ENCODE measurements at places on chromosomes 16 and 17. TPM values are rescaled to one million over a fixed set of nuclear protein-coding genes. Genes with fewer than 3 reads are reported as not detected.

HAP1 gene
- 0.07 TPM for total RNA-seq

KRT40 gene
- total RNA-seq, result not detected

HES7 gene
- total RNA-seq, result not detected

PRR15L gene
- total RNA-seq, result not detected

AANAT gene
- not detected for total RNA-seq

PIRT gene
- not detected for total RNA-seq

SMPD3 gene
- 0.10 TPM for total RNA-seq

C1QL1 gene
- 1.00 TPM for total RNA-seq

CCDC78 gene
- 0.58 TPM for total RNA-seq

ADGRG3 gene
- total RNA-seq, result 0.54 TPM

DNAI2 gene
- total RNA-seq, result not detected

DPEP3 gene
- total RNA-seq, result not detected

SCGB1C2 gene
- not detected for total RNA-seq

ITGA2B gene
- 1.1 TPM for total RNA-seq

RSL1D1 gene
- total RNA-seq, result 93.3 TPM

SOST gene
- not detected for total RNA-seq

DNA sequence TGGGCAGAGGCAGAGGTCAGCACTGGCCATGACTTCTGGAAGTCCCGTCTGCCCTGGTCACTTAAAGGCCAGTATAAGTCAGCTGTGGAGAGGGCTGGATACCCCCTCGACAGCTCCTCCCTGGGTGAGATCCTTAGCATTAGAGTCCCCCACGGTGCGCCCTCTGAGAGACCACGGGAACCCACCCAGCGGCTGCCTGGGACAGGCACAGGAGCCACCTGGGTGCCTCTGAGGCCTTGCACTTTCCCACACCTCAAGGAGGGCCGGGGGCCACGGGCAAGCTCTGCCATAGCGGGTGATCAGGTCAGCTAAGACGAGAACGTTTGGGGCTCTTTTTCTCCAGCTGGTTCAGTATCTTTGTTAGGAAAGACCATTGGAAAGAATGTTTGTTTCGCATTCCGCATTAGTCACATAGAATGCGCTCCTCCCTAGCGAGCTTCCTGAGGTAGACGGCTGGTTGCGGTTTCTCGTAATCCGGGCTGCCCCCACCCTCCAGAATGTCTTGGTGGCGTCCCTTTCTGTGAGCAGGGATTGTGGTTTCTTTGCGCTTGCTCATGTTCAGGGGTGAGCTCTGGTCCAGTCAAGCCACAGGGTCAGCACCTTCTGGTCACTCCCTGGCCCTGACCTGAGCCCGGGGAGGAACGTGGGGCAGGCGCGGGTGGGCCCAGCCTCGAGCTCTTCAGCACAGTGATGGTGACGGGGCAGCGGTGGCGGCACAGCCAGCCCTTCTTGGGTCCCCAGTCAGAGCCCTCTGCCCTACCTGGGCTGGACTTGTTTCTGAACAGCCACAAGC is 25.2 kb downstream of the NME3 start:
- DNase-seq, result no peak

DNA sequence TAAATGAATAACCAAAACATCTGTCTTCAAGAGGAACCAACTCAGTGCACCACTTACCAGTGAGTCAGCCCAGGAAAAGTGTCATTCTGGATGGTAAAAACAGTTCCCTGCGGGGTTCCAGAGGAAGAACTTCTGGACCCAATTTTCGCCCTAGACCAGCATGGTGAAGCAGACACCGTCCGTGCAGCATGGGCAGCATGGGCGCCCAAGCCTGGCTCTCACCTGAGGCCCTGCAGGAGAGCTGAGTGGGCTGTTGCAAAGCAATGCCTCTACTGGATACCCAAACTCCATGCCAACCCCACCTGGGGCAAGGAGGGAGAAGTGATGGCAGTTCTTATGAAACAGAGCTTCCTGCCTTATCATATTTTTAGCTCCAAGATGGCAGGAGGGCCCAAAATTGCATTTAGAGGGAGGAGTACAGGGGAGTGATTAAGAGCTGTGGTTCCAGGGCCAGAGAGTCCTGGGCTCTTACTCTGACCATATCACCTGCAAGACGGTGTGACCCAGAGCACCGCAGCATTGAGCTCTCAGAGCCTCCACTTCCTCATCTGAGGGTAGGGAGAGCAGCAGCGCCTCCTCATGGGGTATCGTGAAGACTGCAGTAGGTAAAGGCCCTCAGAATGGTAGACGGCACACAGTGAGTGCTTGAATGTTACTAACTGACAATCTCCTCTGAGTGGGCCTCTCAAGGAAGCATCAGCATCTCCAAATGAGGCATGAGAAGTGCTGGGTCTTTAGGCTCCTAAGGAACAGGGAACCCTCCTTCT is 16.6 kb upstream of the INPP5K start:
- DNase-seq, result peak; percentile 48

GRCh38 chr16:28823291-28823872 is 583 bp downstream of the ATXN2L start:
- no peak for DNase-seq

DNA sequence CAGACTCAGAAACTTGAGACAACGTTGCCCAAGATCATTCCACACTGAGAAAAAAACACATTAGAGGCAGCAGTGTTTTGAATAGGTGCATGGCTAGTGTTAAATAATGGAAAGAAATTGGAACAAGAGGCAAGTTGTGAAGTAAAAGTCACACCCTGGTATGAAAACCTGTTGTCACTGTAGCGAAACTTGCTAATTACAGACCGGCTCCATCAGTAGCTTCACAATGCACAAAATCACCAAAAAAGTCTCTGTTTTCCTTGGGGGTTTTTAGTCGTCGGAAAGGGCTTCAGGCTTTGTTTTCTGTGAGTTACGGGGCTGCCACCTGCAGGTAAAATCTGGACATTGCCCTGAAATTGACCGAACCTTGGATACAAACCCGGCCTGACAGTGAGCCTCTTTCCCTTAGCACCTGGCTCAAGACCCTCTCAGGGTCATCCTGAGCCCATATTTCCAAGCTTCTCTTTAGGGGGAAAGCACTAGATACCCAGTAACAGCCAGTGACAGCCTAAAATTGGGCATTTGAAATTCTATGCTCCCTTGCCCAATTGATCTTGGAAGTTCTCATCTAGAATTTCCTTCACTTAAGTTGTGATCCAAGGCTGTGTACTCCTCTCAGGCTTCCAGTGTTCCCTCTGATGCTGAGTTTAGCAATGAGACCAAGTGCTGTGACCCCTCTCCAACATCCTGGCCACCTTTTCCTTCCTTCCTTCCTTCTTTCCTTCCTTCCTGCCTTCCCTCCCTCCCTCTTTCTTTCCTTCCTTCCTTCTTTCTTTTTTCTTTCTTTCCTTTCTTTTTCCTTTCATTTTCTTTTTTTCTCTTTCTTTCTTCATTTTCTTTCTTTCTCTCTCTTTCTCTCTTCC is 7.2 kb upstream of the GRB2 start:
- no peak for DNase-seq

DNA sequence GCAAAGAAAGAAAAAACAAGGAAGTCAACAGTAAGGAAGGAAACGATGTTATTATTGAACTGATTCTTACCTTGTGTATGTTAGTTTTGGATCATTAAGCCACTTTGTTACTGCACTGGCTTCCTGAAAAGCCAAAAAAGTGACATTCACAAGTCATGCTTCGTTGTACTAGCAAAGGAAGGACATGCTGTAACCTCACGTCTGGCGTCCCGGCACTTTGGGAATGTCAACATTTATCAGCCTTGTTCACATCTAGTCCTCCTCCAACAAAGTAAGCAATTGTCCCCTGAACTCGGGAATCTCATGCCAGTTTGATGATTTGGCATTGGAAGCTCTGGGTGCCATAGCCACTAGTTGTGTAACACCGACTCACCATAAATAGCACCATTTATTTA is 731 bp upstream of the MKS1 start:
- DNase-seq, result no peak

DNA sequence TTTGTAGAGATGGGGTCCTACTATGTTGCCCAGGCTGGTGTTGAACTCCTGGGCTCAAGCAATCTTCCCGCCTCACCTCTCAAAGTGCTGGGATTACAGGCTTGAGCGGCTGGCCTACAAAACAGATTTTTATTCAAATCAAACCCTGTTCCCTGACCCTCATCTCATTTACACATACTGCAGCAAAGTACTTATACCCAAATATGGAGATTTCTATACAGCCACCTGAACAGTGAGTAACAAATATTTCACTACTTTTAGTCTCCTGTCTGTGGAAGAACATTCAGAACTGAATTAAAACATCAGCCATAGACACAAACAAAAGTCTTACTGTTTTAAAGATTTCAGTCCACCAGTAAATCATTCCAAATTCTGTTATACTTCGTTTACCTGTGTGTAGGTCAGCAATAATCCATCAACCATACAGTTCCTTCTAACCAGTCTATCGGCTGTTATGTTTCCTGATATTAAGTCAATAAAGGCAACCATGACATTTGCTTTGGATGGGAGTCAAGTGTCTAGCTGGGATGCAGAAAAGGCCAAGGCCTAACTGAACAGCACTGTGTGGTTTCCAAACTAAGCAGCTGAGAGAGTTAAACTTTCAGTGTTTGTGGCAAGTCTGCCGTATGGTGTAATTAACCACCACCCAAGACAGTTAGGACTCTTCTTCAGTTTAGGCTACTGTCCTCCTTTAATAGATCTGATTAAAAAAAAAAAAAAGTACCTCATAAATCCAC is 22.3 kb downstream of the ERN1 start:
- no peak for DNase-seq

- DNase-seq, result no peak
Observed at GRCh38 chr17:80799538-80800480, 191.8 kb upstream of the CHMP6 start.

GRCh38 chr17:64775701-64776570 is 113.8 kb upstream of the SMURF2 start:
- no peak for DNase-seq

- DNase-seq, result no peak
Observed at GRCh38 chr16:68412061-68412460, 36.2 kb downstream of the SMPD3 start.

DNA sequence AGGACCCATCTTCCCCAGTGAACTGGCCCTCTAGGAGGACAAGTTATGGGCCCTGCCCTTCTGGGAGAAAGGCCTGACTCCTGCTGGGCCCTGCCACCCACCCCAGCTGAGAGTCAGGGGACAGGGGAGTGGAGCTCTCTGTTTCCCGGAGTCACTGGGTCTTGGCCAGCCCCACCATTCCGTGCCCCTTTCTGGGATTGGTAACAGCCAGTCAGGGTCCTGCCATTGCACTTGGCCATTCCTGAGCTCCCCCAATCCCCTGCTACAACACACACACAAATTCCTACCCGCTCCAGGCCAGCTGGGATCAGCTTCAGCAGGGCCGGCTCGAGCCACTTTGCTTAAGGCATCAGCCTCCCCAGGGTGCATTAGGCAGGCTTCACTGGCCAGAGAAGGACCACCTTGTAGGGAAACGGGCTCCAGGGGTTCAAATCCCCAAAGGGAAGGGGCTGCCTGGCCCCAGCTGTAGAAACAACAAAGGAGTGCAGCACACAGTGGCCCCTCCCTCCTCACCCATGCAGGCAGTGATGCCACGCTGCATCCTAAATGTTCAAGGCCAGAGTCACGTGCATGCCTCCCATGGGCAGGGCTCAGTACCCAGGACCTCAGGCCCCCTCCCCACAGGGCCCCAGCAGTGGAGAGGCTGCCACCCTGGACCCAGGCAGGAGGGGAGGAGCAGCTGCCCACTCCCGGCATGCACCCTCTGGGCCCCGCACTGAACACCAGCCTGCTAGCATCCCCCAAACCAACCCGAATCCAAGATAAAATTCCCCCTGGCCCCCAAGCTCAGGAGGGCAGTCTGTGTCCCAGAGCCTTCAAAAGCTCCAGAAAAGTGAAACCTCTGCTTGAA is 37.7 kb downstream of the C16orf78 start:
- no peak for DNase-seq

DNA sequence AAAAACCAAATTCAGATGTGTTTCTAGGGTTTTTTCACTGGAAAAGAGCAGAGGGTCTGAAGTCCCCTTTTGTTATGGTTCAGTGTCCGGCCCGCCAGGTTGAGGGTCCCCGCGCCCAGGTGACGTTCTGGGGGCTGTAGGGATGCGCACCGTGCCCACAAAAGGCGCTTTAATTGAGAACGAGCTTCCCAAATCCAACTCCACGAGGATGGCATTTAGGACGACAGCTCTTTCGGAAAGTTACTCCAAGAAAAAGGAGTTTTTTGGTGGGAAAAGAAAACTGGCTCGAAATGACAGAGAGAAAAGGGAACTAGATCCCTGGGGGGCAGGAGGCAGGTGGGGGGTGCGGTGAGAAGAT is 15.9 kb upstream of the ZFHX3 start:
- no peak for DNase-seq

- no peak for DNase-seq
Observed at GRCh38 chr17:12277827-12278226, 257.1 kb downstream of the MAP2K4 start.

GRCh38 chr16:50944033-50944432 is 202.1 kb downstream of the CYLD start:
- no peak for DNase-seq

DNA sequence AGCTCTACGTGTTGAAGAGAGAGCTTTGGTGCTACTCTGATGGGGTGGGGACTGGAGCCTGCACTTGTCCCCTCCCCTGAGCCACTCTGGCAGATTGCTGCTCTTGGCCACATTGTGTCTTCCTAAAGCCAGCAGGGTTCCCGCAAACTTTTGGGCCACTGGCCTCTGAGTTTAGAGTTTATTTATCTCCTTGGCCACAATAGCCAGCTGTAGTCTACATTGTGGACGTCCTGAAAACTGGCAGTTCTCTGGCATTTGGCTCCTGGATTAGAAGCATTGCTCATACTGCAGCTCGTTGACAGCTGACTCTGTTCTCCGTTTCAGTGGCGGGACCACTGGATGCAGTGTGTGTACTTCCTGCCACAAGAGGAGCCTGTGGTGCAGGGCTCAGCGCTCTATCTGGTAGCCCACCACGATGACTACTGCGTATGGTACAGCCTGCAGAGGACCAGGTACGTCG is 34.6 kb downstream of the PRMT7 start:
- DNase-seq, result no peak

- DNase-seq, result no peak
Observed at GRCh38 chr17:12062249-12062648, 41.6 kb downstream of the MAP2K4 start.

DNA sequence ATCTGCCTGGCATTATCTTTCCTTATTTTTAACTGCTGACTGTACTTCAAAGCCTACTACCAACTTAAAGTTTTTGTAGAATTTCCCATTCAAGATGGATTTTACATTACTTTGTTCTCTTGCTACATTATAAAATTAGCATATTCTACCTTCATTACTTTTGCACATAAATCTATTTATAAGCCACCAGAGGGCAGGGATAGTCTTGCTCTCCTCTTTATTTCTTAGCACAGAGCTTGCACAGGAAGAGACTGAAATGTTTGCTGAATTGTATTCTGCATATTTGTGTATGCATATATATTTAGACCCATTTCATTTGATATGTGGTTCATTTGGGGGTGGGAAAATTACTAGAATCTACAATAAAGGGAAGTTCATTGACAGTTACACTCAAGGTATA is 108.0 kb downstream of the SKAP1 start:
- DNase-seq, result no peak

- no peak for DNase-seq
Observed at GRCh38 chr16:4866586-4866985, 19.3 kb downstream of the UBN1 start.

GRCh38 chr16:49519741-49520140 is 146.1 kb downstream of the C16orf78 start:
- DNase-seq, result no peak

- DNase-seq, result no peak
Observed at GRCh38 chr16:84519855-84520254, 15.4 kb upstream of the MEAK7 start.

GRCh38 chr16:4900036-4900435 is 36.9 kb downstream of the PPL start:
- no peak for DNase-seq

Measured in heart left ventricle (tissue), 16 donors.